Aorta (tissue), 5 donors: ENCODE measurements at places on chromosomes 12 and 14. TPM values are rescaled to one million over a fixed set of nuclear protein-coding genes. Genes with fewer than 3 reads are reported as not detected.

MMP14 gene
- 99.2 TPM for polyA plus RNA-seq

ACACB gene
- 13.4 TPM for polyA plus RNA-seq

AQP2 gene
- polyA plus RNA-seq: not detected

BCL11B gene
- 0.13 TPM for polyA plus RNA-seq

PPP1R1A gene
- 4.7 TPM for polyA plus RNA-seq

LEMD3 gene
- 13.0 TPM for polyA plus RNA-seq

LALBA gene
- not detected for polyA plus RNA-seq

SPRING1 gene
- 13.9 TPM for polyA plus RNA-seq

COX8C gene
- not detected for polyA plus RNA-seq

GRCh38 chr14:23359722-23360447 is 5.1 kb downstream of the EFS start:
- no peak overlapping the region for H3K27ac ChIP-seq
- no peaks in the 10 kb centered on the region for H3K27me3 ChIP-seq

DNA sequence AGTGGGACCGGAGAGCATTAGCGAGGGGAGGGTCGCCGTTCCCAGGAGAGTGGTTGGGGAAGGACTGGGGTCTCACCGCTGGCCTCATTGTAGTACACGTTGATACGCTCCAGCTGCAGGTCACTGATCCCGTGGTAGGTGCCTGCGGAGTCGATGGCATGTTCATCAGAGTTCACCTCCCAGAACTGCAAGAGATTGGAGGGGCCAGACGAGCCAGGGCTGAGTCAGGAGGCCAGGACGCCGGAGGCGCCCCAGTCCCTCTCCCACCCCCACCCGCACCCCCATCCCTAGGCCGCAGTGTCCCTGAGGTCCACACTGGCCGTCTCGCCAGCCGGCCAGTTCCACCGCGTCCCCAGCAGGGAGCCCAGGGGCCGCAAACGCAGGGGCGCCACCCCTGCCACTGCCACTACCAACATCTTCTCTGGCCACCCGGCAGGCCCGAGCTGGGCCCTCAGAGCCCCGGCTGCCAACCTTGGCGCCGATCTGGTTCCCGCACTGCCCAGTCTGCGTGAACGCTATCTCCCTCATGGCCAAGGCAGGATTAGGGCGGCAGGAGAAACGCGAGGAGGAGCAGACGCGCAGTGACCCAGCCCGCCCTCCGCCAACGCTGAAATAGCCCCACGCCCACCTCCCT is 144.2 kb downstream of the ALG10 start:
- no peaks in the 10 kb centered on the region for H3K36me3 ChIP-seq
- no peak for DNase-seq
- no peak overlapping the region for H3K27ac ChIP-seq
- no peaks in the 10 kb centered on the region for H3K27me3 ChIP-seq

- no peak for DNase-seq
- no peaks in the 10 kb centered on the region for H3K36me3 ChIP-seq
- H3K4me1 ChIP-seq: no peaks in the 10 kb centered on the region
- no peaks in the 10 kb centered on the region for H3K27me3 ChIP-seq
- no peak overlapping the region for H3K4me3 ChIP-seq
Measured at GRCh38 chr12:114902665-114903064, 218.7 kb upstream of the TBX3 start.

DNA sequence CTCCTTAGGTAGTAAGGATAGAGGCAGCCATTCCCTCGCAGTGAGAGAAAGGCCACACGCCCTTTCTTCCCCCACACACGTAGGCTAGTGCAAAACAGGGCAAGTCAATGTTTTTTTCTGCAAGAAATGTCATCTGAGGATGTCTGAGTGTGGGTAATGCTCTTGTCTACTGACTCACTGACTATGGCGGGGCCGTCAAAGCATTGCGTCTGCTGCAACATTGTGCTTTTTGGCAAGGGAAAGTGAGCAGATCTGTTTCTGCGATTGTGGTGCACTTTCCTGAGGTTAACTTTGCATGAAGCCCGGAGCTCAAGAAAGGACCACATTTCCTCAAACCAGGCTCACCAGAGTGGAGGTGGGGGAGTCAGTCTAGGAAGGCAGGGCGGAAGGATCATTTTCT is 181.6 kb upstream of the GZMB start:
- no peak overlapping the region for H3K4me3 ChIP-seq
- no peaks in the 10 kb centered on the region for H3K36me3 ChIP-seq
- no peak overlapping the region for H3K27ac ChIP-seq

- H3K4me1 ChIP-seq: no peaks in the 10 kb centered on the region
- no peak overlapping the region for H3K27ac ChIP-seq
- no peak overlapping the region for H3K4me3 ChIP-seq
- no peak for DNase-seq
- H3K36me3 ChIP-seq: no peaks in the 10 kb centered on the region
- H3K27me3 ChIP-seq: no peaks in the 10 kb centered on the region
Measured at GRCh38 chr12:104720339-104721038, 237.6 kb downstream of the SLC41A2 start.

- no peak for DNase-seq
- H3K27ac ChIP-seq: no peak overlapping the region
- H3K4me3 ChIP-seq: no peak overlapping the region
Measured at GRCh38 chr14:48382961-48383360, 707.6 kb upstream of the MDGA2 start.

GRCh38 chr14:21868442-21869046 is 194.9 kb upstream of the OR4E1 start:
- H3K27ac ChIP-seq: no peak overlapping the region
- no peaks in the 10 kb centered on the region for H3K4me1 ChIP-seq
- DNase-seq: no peak
- H3K36me3 ChIP-seq: no peaks in the 10 kb centered on the region
- no peak overlapping the region for H3K4me3 ChIP-seq

- no peaks in the 10 kb centered on the region for H3K36me3 ChIP-seq
- H3K4me3 ChIP-seq: no peak overlapping the region
- no peak overlapping the region for H3K27ac ChIP-seq
- H3K27me3 ChIP-seq: no peaks in the 10 kb centered on the region
- H3K4me1 ChIP-seq: no peaks in the 10 kb centered on the region
Measured at GRCh38 chr14:94707494-94707893, 62.4 kb downstream of the GSC start.

DNA sequence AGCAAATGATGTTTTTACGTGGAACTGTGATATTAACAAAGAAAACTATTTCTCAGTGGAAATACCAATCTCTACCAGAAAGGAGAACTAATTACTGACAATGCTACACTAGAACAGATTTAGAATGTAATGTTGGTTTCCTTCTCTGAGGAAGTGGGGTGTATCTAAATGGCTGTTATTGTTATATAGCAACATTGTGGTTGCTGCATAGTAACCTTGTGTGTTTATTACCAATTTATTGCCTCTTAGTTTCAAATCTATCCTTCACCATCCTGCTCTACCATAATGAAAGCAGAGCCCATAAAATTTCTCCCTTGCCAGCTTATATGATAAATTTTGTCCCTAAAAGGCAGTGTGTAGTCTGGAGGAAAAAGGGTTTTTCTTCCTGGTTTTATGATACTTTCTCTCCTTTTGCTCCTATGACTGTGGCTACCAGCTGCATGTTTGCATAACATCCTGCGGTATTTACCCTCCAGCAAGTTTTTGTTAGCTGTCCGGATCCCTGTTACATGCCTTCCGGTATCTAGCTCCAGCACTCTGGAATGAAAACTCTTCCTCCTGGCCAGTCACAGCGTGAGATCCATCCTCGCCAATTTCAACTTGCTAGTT is 5.7 kb upstream of the KLRK1 start:
- no peak overlapping the region for H3K27ac ChIP-seq
- H3K27me3 ChIP-seq: no peaks in the 10 kb centered on the region
- no peaks in the 10 kb centered on the region for H3K36me3 ChIP-seq
- no peaks in the 10 kb centered on the region for H3K4me1 ChIP-seq
- no peak overlapping the region for H3K4me3 ChIP-seq

- DNase-seq: peak; percentile 1
- H3K36me3 ChIP-seq: no peaks in the 10 kb centered on the region
- no peaks in the 10 kb centered on the region for H3K27me3 ChIP-seq
- no peak overlapping the region for H3K4me3 ChIP-seq
Measured at GRCh38 chr12:3069714-3070113, 7.5 kb upstream of the TSPAN9 start.

GRCh38 chr14:35682802-35683201 is 126.3 kb downstream of the RALGAPA1 start:
- no peak overlapping the region for H3K27ac ChIP-seq
- H3K4me1 ChIP-seq: no peaks in the 10 kb centered on the region
- DNase-seq: no peak
- no peak overlapping the region for H3K4me3 ChIP-seq
- no peaks in the 10 kb centered on the region for H3K27me3 ChIP-seq
- H3K36me3 ChIP-seq: peaks cover 2% of the 10 kb centered on the region

- no peaks in the 10 kb centered on the region for H3K36me3 ChIP-seq
- H3K27ac ChIP-seq: no peak within 1 kb of the TSS
- DNase-seq: no peak
Measured at GRCh38 chr14:77141214-77142004, at the start of gene ZDHHC22. Gene ZDHHC22 (minus strand): TSS chr14:77141791. CDS start chr14:77139738, 2,053 bp downstream.

GRCh38 chr12:82363990-82364389 is 5.7 kb downstream of the METTL25 start:
- no peak for DNase-seq
- H3K4me1 ChIP-seq: no peaks in the 10 kb centered on the region
- no peak overlapping the region for H3K4me3 ChIP-seq
- H3K27me3 ChIP-seq: no peaks in the 10 kb centered on the region
- H3K27ac ChIP-seq: no peak overlapping the region

GRCh38 chr12:116882742-116883141 is 1.5 kb upstream of the HRK start:
- no peak overlapping the region for H3K27ac ChIP-seq
- no peaks in the 10 kb centered on the region for H3K36me3 ChIP-seq
- no peak for DNase-seq
- no peak overlapping the region for H3K4me3 ChIP-seq
- H3K4me1 ChIP-seq: peaks cover 2% of the 10 kb centered on the region

- H3K27ac ChIP-seq: no peak overlapping the region
- H3K4me1 ChIP-seq: no peaks in the 10 kb centered on the region
- no peak for DNase-seq
- no peaks in the 10 kb centered on the region for H3K27me3 ChIP-seq
Measured at GRCh38 chr14:74835645-74836250, 40.2 kb downstream of the PROX2 start.

GRCh38 chr12:22406627-22407026 is 72.1 kb upstream of the ST8SIA1 start:
- no peaks in the 10 kb centered on the region for H3K27me3 ChIP-seq
- no peaks in the 10 kb centered on the region for H3K36me3 ChIP-seq
- no peak overlapping the region for H3K4me3 ChIP-seq
- no peaks in the 10 kb centered on the region for H3K4me1 ChIP-seq

DNA sequence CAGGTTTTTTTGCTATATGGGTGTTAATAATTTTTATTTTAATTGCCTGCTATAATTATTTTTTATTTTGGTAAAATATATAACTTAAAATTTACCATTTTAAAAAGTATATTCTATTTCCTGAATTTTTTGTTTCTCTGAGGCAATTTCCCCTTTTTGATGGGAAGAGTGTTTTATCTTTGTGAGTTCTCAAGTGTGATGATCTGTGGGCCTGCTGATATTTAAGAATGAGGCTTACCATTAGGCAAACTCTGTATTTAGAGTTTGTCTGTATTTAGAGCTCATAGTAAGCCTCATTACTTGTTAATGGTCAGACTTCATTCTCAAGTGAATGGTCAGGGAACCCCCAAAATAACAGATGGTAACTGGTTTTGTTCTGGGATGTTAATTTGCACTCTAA is 48.0 kb downstream of the WNK1 start:
- H3K4me3 ChIP-seq: no peak overlapping the region
- H3K27ac ChIP-seq: no peak overlapping the region
- no peak for DNase-seq
- no peaks in the 10 kb centered on the region for H3K36me3 ChIP-seq
- H3K4me1 ChIP-seq: peaks cover 6% of the 10 kb centered on the region
- no peaks in the 10 kb centered on the region for H3K27me3 ChIP-seq

GRCh38 chr12:132208153-132208823 is 64.0 kb downstream of the NOC4L start:
- H3K27ac ChIP-seq: no peak overlapping the region
- H3K27me3 ChIP-seq: no peaks in the 10 kb centered on the region
- H3K4me1 ChIP-seq: no peaks in the 10 kb centered on the region
- H3K4me3 ChIP-seq: no peak overlapping the region
- peak; percentile 32 for DNase-seq
- H3K36me3 ChIP-seq: no peaks in the 10 kb centered on the region

GRCh38 chr12:3019005-3019680 is 58.0 kb upstream of the TSPAN9 start:
- H3K36me3 ChIP-seq: peaks cover 4% of the 10 kb centered on the region
- no peaks in the 10 kb centered on the region for H3K4me1 ChIP-seq
- no peaks in the 10 kb centered on the region for H3K27me3 ChIP-seq
- no peak overlapping the region for H3K27ac ChIP-seq

DNA sequence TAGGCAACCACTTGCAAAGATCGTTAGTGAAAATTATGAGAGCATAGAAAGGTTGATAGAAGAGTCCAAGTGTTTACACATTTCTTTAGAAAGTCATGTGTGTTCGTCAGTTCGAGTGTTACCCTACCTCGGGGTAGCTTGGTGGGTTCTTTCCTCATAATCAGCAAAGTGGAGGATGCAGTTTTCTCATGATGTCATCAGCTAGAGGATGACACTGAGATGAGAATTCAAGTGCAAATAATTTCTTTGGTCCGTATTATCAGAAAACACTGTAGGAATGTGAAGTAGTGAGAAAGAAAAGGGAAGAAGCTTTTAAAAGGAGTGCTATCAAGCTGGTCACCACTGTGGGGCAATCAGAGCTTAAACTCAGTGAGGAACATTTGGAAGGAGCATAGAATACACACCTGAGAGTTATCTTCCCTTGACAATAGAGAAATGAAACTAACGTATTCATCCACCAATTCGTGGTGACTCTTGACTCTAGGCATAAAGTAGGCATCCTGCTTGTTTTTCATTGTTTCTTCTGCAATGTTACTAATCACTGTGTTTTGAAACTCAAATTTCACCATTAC is 1340.9 kb upstream of the TMEM132C start:
- H3K36me3 ChIP-seq: no peaks in the 10 kb centered on the region
- no peak overlapping the region for H3K27ac ChIP-seq
- no peaks in the 10 kb centered on the region for H3K4me1 ChIP-seq
- H3K27me3 ChIP-seq: no peaks in the 10 kb centered on the region

GRCh38 chr12:124520265-124520701 is 47.1 kb downstream of the NCOR2 start:
- H3K4me1 ChIP-seq: no peaks in the 10 kb centered on the region
- no peaks in the 10 kb centered on the region for H3K27me3 ChIP-seq
- no peak overlapping the region for H3K4me3 ChIP-seq

GRCh38 chr12:104622928-104623327 is 166.2 kb downstream of the CHST11 start:
- no peak overlapping the region for H3K27ac ChIP-seq
- H3K36me3 ChIP-seq: no peaks in the 10 kb centered on the region
- H3K4me1 ChIP-seq: no peaks in the 10 kb centered on the region
- no peak for DNase-seq
- H3K27me3 ChIP-seq: no peaks in the 10 kb centered on the region

- no peaks in the 10 kb centered on the region for H3K27me3 ChIP-seq
- DNase-seq: peak; percentile 46
- H3K36me3 ChIP-seq: no peaks in the 10 kb centered on the region
- H3K4me3 ChIP-seq: peak overlapping the region; percentile 99
- H3K4me1 ChIP-seq: peaks cover 5% of the 10 kb centered on the region
Measured at GRCh38 chr14:70640938-70641547, 673 bp upstream of the TTC9 start.

- no peaks in the 10 kb centered on the region for H3K4me1 ChIP-seq
- H3K4me3 ChIP-seq: no peak overlapping the region
- DNase-seq: peak; percentile 89
- H3K36me3 ChIP-seq: peaks cover 4% of the 10 kb centered on the region
Measured at GRCh38 chr12:104108755-104109445, 29.1 kb downstream of the NFYB start.
